G401 (cell line): ENCODE measurements at places on chromosomes 2 and 18. TPM values are rescaled to one million over a fixed set of nuclear protein-coding genes. Genes with fewer than 3 reads are reported as not detected.

IL36B gene
- total RNA-seq = not detected in 2 replicates

MFSD2B gene
- 0.14 TPM in 1 of 2 replicates, not detected in the other for total RNA-seq

ACADL gene
- total RNA-seq = not detected in 2 replicates

ERICH2 gene
- 0.37 and 2.1 TPM in 2 replicates for total RNA-seq

MC2R gene
- not detected in 2 replicates for total RNA-seq

KCNJ13 gene
- total RNA-seq = not detected in 2 replicates

GALNT14 gene
- 0.43 TPM in 1 of 2 replicates, not detected in the other for total RNA-seq

MC5R gene
- not detected in 2 replicates for total RNA-seq

FASTKD2 gene
- 61.0 and 85.5 TPM in 2 replicates for total RNA-seq

DNA sequence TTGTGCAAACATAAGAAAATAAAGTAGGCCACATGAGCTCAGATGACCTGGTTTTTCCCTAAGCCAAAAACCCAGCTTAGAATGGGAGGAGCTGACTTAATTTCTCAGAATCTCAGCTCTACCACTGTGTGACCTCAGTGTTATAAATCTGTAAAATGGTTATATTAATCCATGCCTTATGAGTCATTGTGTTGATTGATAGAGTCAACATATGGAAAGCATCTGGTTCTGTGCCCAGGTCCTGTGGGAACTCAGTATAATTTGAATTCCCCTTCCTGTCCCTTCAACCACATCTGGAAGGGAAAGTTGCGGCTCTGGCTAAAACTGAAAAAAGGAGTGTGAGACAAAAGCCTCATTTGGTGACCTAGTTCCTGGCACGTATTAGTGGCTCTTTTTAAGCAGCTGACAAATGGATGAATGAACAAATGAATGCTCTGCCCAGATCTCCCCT is 25.7 kb downstream of the TMEM177 start:
- no peak for DNase-seq

GRCh38 chr2:65922030-65922429 is 489.6 kb upstream of the SPRED2 start:
- DNase-seq = no peak

GRCh38 chr2:218027426-218028188 is 24.8 kb upstream of the TNS1 start:
- DNase-seq = no peak

GRCh38 chr2:73214120-73215035 is at the start of gene SMYD5:
TSS of gene SMYD5 (plus strand) at chr2:73214245. CDS start at chr2:73214267, 22 bp downstream.
- peak; percentile 83 for DNase-seq

GRCh38 chr18:506801-507200 is 6.3 kb upstream of the COLEC12 start:
- DNase-seq = no peak

DNA sequence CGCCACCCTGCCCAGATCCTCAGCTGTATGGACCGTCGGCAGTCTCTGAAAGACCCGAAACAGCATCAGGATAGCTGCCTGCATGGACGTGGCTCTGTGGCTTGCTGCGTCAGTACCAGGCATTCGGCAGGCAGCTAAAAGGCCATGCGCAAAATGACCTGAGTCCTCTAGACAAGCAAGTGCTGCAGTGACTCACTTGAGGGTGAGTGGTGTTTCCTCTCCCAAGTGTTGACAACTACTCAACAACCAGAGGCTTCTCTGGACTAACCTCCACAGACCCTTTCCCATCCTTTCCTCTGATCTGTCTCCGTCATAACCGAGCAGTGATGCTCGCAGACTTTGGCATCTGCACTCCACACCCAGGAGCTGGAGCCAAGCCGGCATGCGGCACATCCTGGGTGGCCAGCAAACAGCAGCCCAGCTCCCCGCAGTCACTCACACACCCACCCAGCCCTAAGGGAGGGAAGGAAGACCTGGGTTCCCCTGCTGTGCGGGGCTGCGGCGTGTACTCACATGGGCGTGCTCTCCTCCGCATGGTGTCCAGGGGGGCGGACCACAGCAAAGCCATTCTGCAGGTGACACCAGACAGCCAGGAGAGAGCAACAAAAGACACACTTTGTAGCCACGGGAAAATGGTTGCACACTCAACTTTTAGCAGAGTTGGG is 239.3 kb downstream of the TWIST2 start:
- no peak for DNase-seq

DNA sequence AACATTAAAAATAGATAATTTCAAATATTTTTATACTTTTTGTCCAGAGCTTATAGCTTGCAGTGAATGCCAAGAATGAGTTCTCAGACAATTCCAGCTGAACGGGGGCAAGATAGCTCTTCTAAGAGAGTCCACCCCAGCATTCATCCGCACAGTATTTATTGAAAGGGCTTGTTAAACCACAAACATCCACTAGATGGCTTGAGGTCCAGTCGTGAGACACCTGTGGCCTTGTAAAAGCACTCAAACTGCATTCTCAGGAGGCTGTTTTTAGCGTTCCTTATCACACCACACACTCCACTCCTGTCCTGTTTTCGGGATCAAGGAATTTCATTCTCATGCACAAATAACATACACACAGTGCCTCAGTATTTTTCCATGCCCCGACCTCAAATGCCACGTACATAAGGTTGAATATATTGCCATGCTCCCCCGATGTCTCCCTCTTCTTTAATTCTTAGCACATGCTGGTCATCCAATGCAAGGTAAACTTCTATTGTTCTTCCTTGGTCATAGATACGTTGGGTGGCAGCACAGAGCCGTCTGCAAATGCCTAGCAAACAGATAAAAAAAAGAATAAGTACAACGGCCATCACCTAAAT is 47.4 kb downstream of the DNAJC10 start:
- peak; percentile 57 for DNase-seq

DNA sequence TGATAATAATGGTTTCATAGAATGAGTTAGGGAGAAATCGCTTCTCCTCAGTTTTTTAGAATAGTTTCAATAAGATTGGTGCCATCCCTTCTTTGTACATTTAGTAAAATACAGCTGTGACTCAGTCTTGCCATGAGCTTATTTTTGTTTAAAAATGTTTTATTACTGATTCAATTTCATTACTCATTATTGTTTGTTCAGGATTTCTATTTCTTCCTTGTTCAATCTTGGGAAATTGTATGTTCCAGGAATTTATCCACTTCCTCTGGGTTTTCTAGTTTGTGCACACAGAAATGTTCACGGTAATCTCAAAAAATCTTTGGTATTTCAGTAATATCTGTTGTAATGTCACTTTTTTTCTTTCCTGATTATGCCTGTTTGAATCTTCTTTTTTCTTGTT is 371.5 kb upstream of the SETBP1 start:
- DNase-seq = no peak

DNA sequence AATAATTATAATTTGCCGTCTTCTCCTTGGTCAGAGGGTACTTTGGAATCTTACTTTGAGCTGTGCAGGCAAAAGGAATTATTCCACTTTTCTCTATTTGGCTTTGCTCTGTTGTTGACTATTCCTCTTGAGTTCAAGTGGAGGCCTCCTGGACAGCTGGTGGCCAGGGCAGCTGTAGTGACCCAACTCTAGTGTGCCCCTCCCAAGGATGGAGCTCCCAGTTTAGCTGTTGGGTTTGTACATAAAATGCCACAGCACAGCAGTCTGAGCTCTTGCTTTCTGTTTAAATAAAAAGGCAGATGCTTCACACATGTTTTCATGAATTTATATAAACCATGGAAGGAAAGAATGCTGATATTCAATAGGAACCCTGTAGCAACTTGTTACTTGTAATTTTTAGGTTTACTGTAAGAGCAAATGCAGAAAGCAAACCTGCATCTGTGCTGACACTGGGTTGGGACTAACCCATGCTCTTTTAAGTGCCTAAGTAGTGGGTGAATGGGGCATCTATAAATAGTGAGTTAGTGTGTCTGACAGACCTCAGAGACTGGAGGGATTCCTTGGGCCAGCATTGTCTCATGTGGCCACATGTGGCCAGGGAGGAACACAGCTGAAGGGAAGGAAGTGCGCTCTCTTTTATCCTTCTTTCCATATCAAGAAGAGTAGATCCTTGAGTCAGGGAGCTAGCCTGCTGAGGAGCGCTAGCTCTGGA is 121.8 kb downstream of the FHOD3 start:
- no peak for DNase-seq

GRCh38 chr18:53937037-53937436 is 287.4 kb downstream of the MBD2 start:
- DNase-seq = no peak

- no peak for DNase-seq
Observed at GRCh38 chr2:28547906-28548600, 52.2 kb downstream of the PLB1 start.

DNA sequence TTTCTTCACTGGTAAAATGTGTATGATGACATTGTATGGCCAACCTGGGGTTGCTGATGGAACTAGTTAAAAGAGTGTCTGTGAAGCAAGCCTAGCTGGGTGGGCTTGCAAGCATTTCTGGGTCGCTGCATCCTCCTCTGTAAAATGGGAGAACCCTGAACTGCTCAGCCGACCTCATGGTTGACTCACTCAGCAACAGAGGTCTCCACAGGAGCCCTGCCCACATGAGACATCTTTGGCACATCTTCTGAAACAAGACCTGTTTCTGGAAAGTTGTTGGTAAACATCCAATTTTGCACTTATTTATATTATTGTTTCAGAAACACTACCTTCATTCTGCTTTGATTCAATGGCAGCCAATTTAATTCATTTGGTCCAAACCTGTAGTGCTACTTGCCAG is 52.6 kb downstream of the BCL11A start:
- no peak for DNase-seq

- DNase-seq = no peak
Observed at GRCh38 chr18:4870177-4870773, 326.8 kb downstream of the AKAIN1 start.

DNA sequence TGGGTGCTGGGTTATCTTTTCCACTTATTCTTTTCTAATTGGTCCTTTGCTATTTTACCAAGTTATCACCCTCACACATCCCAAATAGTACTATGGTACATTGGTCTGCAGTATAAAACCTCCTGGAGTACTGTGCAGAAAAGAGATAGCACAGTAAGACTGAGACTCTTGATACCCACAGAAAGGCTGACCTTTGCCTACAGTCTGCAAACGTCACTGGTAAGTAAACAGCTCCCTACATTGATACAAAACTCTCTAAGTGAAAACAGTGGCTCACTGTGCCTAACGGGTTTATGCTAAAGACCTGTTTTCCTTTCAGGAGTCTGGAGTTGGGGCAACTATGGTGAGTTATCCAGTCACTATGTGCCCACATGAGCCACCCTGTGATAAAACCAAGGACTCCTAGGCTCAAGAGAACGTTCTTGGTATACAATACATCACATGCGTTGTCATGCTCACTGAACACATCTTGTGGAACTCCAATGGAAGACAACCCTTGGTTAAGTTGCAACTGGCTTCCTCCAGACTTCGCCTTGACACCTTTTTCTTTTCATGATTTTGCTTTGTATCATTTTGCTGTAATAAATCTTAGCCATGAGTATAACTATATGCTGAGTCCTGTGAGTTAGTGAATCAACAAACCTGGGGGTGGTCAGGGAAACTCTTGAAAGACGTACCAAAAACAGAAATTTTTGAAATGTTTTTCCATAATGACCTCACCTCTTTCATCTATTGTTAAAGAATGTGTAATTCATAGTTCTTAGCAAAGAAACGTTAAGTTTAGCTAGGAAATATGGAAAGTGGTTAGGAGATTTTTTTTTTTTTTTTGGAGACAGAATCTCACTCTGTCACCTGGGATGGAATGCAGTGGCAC is 104.9 kb downstream of the C2orf74 start:
- DNase-seq = no peak

GRCh38 chr2:127884436-127884835 is 1.3 kb downstream of the AMMECR1L start:
- DNase-seq = no peak
